ENCODE measurements at places on chromosomes 2 and 18.

- DNase-seq: no peak
Measured at GRCh38 chr18:24446453-24446852, 14.0 kb upstream of the HRH4 start.

GRCh38 chr18:34695310-34695709 is 14.8 kb upstream of the DTNA start:
- DNase-seq: no peak

GRCh38 chr18:13276530-13277520 is 58.3 kb downstream of the LDLRAD4 start:
- no peak for DNase-seq

GRCh38 chr2:219675221-219675620 is 47.8 kb downstream of the SLC4A3 start:
- no peak for DNase-seq

- peak; percentile 41 for DNase-seq
Measured at GRCh38 chr18:7021994-7022840, 95.4 kb downstream of the LAMA1 start.

- peak; percentile 25 for DNase-seq
Measured at GRCh38 chr18:58076052-58076451, 32.0 kb downstream of the NEDD4L start.

- DNase-seq: peak; percentile 64
Measured at GRCh38 chr18:44731530-44732237, 51.0 kb downstream of the SETBP1 start.

DNA sequence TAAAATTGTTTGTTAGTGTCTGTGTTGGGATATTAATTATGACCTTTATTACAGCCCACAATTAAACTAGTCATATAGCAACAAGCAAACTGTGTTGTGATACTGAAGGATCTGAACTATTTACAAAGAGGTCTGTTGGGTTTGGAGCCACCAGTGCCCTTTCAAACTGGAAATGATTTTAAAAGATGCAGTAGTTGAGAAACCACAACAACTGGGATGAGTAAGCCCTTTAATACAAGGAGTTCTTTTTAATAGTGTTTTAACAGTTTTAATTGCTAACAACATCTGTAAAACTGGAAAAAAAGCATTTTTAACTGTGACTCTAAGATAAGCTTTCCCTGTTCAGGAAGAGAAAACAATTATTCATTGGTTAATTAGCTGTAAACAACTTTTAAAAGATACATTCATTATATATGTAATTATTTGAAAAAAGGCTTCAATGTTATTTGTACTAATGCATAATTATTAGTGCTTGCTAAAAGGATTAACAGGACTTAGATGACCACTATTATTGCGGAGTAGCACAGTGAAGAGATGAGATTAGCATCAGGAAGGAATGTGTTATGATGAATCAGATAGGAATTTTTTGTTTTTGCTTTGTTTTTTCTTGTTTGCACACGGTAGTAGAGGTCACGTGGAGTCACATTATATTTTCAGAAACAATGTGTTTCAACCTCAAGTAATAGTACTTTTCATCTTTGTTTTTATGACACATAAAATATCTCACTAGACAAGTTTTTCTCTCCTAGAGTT is 392.7 kb upstream of the FANCL start:
- peak; percentile 42 for DNase-seq

DNA sequence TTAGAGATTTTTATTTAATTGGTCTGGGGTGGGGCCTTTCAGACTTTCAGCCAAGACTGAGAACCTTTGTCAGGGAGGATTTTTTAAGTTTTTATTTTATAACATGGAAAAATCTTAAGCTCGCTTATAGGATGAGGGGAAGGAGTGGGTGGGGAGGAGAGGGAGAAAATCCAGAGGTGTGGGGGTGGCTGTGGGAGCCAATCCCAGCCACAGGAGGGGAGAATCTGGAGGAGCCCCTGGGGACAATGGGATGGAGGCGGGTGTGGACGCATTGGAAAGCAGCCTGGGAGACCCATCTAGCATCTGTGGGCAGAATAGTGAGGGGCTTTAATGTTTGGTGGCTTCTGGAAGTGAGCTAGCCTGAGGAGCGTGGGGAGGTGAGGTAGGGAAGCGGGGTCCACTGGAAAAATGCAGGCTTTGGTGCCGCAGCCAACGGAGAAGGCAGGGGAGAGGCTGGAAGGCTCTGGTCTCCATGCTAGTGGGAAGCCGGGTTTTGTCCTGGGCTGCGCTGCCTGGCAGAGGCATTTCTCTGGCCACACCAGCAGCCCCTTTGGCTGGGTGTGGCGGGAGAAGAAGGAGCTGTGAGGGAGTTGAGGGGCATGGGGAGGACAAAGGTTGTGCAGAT is 11.5 kb upstream of the INPP5D start:
- no peak for DNase-seq

- DNase-seq: no peak
Measured at GRCh38 chr2:4518596-4518995, 815.2 kb downstream of the DCDC2C start.

DNA sequence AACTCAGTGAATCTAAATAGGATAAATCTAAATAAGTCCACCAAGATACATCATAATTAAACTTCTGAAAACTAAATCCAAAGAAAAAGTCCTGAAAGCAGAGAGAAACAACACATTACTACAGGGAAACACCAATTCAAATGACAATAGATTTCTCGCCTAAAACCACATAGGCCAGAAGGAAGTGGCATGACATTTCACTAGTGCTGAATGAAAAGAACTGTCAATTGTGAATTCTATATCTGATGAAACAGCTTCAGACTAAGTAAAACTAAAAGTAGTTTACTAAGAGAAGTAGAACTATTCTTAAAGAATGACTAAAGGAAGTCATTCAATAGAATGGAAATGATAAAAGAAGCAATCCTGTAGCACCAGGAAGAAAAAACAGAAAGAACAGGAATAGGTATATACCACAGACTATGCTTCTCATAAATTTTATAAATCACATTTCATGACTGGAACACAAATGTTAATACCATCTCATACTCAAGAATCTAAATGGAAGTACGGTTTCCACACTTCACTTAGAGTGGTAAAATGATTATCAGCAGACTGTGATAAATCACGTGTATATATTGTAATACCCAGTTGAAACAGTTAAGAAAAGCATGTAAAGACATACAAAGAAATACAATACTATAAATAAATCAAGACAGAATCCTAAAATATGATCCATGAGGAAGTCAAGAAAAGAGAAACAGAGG is 46.4 kb downstream of the ASXL2 start:
- no peak for DNase-seq

DNA sequence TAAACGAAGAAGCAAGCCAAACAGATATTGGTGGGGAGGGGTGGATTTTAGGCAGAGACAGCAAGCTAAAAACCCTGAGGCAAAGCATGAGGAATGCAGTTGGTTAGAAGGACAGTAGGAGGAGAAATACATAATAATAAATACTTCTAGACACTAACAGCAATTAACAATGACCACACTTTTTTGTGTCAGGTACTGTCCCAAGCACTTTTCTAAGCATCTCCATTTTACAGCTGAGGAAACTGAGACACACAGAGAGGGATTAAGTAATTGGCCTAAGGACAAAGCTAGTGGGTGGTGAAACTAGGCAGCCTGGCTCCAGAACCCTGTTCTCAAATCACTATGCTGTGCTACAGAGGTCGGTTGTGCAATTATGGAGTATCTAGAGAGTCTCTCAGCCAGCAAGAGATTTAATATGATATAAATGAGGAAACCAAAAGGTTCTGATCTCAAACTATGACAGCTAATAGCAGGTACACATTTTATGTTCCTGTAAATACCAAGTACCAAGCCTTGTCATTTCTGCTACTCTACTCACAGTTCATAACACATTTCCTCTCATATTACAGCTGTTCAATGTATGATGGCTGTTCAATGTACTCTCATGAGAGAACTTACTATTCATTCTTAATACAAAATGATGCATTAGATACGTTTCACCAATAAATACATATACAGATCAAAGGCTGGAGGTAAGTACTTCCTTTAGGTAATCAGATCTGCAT is 5.3 kb downstream of the MAP4K3 start:
- no peak for DNase-seq

- DNase-seq: no peak
Measured at GRCh38 chr2:189621781-189622180, 39.5 kb upstream of the ASNSD1 start.

DNA sequence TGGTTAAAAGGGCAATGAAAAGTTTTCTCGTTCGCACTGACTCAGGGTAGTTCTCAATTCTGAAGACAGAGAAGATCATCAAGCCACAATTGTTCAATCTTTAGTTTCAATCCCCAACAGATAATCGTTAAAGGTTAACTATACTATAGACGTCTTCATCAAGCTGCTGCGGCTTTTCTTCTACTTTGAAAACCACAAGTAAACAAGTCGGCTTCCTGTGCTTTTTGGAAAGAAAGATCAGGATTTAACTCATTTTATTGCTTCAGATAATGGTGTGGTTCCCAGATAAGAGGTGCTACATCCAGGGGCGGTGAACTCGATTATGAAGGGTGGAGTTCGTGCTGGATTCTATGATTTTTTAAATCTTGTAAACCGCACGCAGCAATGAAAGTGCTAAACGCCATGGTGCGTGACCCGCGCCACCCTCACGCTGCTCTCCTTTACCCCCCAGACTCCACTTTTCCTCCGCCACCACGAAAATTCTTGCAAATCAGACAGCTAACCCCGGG is 545 bp upstream of the CDCA7 start:
- DNase-seq: no peak

DNA sequence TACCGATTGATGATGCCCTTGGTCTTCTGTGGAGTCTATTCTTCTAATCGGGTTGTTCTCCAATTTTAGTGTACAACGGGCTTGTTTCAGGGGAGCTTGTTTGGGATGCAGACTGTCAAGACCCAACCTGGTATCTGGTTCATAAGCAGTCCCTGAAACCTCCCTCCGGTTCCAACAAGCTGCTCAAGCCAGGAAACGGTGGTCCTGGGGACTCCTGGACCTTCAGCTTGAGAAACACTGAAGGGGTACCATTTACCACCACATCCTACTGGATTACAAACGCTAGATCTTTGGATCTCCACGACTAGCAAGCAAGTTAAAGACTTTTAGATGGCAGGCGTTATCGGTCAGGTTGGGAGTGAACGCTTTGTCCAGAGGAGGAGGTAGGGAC is 2.0 kb downstream of the BCL2 start:
- DNase-seq: no peak

- DNase-seq: no peak
Measured at GRCh38 chr2:12498286-12498685, 218.4 kb upstream of the TRIB2 start.

GRCh38 chr2:229713371-229714079 is 830 bp downstream of the DNER start:
- DNase-seq: no peak

DNA sequence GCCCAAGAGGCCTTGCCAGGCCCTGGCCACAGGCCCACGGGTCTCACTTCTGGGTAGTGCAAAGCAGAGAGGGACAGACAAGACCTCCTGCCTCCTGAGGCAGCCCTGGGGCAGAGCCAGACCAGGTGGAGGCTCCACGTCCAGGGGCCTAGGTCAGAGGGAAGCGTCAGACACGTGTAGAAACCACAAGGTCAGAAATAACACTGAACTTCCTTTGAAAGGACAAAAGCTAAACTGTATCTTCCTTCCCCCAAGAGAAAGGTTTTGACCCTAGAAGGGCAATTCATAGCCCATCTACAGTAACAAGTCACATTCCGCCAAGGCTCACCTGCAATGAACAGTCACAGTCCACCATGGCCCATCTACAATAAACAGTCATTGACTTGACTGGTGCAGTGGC is 17.9 kb downstream of the SDC1 start:
- no peak for DNase-seq

DNA sequence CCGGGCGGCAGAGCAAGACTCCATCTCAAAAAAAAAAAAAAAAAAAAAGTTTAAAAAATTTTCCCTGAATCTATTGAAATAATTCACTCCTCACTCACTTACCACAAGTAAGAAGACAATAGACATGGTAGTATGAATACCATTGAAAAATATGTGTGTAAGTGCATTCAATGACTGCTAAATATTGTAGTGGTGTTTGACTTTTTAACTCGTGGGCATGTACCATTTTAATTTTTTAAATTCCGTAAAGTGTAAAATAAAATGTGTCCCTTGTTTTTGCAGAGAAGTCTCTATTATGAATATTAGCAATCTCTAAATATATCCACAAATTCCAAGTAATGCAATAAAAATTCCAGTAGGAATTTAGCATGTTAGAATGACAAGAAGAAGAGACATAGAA is 134.1 kb downstream of the COPS8 start:
- DNase-seq: peak; percentile 65

DNA sequence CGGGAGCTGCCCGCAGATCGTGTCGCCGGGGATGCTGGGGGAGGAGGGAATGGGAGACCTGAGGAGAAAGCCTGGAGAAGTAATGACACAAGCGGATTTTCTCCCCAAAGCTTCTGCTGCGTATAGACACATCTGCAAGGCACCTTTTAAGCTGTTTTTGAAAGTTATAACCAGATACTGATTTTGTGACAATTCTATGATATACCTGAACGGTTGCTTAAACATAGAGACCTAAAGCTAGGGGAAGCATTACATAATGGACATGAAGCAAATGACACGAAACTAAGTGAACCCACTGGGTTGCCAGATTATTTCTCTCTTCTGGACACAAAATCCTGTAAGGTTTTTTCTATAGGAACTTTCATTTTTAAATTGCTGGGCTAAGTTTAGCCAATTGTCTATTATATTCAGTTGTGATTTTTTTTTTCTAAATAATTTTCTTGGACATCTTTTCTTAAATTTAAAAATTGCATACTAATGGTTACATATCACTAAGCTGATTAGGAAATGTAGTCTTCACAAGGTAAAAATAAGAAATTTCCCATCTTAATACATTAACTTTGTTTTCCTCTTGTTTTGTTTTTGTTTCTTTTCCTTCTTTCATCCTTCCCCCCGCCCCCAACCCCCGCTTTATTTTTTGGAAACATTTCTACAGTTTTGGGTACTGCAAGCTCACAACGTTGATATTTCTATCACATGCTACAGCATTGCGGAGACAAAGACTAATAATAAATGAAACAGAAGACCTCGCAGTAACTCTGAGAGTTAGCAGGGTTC is 1.3 kb downstream of the OSBPL6 start:
- no peak for DNase-seq

- no peak for DNase-seq
Measured at GRCh38 chr2:54503192-54503591, 47.1 kb downstream of the SPTBN1 start.

DNA sequence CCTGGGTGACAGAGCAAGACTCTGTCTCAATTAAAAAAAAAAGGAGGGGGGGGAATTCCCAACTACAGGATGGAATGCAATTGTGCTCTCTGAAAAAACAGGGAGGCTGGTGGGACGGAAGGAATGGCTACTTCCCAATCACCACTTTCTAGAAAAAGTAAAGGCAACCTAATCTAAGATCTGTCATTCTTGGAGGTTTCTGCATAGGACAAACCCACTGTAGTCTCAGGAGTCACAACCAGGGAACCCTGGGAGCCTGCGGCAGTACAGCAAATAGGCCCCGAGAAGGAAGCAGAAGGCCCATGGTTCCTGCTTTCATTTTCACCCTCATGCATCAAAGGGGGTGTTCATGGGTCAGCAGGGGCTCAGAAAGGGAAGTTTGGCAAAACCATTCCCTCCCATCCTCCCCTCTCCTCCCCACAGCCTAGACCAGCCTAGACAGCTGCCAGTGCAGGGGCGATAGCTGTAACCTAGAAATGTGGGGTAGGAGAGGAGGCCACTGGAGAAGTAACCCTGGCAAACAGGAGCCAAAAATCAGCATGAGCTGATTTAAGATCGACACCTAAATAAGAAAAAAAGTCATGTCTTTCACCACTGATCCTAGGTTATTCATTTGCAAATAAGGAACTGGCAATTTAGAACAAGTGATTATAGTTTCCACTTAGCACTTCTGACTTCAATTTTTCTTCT is 48.0 kb downstream of the TRABD2A start:
- no peak for DNase-seq

All from fibroblast of skin of abdomen (primary cell).